ENCODE measurements at places on chromosomes 5 and 9.

- no peak for DNase-seq
These were observed 8.2 kb downstream of the TNIP1 start for GRCh38 chr5:151072630-151073025.

- DNase-seq: no peak
These were observed 17.8 kb downstream of the MRPL36 start for GRCh38 chr5:1781726-1782384.

DNA sequence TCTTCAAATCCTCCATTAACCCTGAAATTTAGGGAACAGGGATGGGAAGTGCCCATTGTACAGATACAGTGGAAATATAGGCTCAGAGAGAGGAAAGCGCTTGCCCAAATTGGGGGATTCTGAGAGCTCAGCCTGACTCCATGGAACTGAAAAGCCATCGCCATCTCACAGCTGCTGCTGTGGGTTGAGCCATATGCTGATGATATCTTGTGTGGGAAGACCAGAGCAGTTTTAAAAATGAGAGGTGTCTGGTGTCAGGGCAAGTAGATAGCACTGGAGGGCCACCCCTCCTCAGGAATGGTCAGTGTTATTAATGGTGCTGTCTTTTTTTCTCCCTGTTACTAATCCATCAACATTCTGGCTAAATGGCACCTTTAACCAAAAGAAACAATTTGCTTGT, 50.9 kb upstream of the C5orf58 start:
- no peak for DNase-seq

DNA sequence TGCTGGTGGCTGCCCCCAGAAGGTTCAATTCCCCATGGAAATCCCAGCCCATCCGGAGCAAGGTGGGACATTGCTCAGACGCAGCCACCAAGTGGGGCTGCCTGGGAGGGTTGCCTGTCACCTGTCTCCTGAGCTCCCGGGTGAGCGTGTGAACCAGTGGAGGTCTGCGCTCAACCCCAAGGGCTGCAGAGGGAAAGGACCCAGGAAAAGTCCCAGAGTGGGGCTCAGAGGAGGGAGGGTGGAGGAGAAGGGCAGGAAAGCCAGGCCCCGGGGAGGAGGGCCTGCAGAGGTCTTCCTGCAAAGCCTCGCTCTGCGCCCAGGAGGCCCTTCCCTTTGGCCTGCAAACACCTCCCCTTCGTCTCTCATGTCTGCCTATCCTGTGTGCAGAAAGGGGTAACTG, 119.5 kb upstream of the SARDH start:
- DNase-seq: no peak

GRCh38 chr5:14438195-14438606, 143.4 kb upstream of the OTULINL start:
- DNase-seq: no peak

GRCh38 chr9:92746567-92747458, 17.8 kb downstream of the BICD2 start:
- no peak for DNase-seq

DNA sequence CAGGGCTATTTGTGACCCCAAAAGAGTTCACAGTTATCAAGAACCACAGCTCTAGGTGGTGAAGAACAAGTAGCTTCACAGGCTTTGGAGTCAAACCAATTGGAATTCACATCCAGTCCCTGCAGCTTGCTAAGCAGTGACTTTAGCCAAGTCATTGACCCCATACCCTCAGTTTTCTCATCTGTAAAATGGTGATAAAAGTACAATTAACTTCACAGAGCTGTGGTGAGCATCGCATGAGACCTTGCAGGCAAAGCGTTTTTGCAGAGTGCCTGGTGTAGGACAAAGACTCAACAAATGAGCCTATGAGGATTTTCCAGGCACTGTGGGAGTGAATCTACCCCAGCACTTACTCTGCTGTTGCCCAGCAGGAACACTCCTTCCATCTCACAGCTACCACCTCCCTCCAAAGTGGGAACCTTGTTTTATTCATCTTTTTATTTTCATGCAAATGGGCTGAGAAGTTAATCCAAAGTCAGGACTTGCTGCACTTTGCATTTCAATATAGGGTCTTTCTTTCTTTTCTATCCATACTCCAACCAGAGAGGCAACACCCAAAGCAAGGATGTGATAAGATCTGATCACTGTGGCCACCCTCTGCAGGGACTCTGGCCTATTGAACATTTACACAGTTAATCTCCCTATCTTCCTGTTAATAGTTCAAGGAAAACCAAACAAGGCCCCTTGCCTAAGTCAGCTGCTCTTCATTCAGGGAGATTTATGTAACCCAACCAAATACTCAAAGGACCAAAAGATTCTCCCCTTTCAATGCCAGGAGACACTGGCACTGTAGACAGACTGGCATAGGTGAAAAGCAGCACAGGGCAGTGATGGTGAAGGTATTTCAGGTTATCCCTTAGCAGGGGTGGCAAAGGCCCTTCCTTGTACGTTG, 41.9 kb downstream of the ABCA1 start:
- no peak for DNase-seq

DNA sequence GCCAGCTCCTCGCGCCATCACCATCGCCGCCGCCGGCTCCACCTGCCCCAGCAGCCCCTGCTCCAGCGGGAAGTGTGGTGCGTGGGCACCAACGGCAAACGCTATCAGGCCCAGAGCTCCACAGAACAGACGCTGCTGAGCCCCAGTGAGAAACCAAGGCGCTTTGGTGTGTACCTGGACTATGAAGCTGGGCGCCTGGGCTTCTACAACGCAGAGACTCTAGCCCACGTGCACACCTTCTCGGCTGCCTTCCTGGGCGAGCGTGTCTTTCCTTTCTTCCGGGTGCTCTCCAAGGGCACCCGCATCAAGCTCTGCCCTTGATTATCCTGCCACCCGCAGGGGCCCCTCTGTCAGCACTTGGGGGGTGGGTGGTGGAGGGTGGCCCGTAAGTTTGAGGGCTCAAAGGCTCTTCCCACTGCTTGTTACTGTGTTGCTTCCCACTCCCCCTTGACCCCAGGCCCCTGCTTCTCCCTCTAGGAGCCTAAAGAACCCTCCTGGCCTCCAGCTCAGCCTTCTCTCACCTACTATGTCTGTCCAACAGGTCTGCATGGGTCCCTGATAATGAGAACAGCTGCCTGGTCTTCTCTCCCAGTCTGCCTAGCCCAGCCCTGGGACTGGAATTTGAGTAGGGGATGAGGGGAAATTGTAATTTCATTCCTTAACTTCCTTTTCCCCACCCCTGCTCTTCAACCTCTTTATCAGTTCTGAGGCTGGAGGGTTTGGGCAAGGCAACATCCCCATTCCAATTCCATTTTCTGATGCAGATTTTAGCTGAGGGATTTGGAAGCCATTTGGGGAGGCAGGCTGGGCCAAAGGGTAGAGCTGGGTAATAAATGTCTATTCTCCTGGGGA, 9.0 kb downstream of the RACK1 start:
- DNase-seq: no peak

DNA sequence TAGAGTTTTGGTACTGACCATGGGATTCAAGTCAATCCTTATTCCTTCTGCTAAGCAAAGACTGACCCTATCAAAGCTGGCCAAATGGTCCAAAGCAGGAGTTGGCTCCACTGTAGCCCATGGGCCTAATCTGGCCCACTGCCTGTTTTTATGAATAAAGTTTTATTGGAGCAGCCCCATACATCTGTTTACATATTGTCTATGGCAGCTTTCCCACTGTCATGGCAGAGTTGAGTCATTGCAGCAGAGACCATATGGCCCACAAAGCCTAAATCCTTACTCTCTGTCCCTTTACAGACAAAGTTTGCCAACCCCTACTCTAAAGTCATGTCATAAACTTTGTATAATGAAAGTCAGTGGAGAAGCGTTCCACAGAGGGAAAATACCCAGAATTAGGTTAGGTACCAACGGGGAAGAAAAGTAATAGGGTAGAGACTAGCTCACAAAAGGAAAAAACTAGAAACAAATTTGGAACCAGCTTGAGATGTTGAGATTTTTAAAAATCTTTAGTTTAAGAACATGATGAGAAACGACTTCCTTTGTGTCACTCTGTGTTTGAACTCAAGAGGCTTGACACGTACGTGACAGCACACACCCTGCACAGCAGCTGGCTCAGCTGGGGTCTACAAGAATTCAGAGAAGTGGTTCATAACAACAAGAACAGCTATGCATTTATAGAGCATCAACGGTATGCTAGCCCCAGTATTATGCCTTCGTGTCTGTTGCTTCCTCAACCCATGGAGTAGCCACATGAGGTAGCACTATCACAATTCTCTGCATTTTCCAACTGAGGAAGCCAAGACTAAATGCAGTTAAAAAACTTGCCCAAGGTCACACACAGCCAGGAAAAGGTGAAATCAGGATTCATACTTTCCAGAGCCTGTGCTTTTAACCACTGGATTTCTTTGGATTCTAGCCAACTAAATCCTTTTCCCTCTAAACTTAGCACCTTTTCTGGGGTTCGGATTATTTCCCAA, 198.9 kb upstream of the WWC1 start:
- DNase-seq: no peak

- DNase-seq: no peak
These were observed 20.9 kb downstream of the FOXE1 start for GRCh38 chr9:97873882-97874281.

DNA sequence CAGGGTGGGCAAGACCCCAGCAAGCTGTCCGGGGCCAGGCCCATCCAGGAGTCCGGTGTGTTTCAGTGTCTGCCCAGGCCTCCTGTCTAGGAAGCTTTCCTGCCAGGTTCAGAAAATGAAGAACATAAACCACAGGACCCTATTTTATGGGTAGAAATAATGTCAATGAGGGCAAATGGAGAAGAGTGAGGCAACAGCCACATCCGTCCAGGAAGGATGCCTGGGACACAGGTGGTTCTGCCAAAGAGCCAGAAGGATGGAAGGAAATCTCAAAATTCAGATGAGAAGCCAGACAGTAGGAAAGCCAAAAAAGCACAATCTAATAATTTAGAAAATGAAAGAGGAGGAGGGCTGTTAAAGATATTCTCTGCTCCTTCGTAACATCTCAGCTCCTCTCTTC, 262.3 kb downstream of the AUH start:
- no peak for DNase-seq

GRCh38 chr9:82679472-82679871, 383.5 kb downstream of the RASEF start:
- DNase-seq: no peak

GRCh38 chr9:109039539-109039938, 26.2 kb upstream of the CTNNAL1 start:
- DNase-seq: no peak

GRCh38 chr9:70085241-70085640, 41.6 kb downstream of the MAMDC2 start:
- no peak for DNase-seq

DNA sequence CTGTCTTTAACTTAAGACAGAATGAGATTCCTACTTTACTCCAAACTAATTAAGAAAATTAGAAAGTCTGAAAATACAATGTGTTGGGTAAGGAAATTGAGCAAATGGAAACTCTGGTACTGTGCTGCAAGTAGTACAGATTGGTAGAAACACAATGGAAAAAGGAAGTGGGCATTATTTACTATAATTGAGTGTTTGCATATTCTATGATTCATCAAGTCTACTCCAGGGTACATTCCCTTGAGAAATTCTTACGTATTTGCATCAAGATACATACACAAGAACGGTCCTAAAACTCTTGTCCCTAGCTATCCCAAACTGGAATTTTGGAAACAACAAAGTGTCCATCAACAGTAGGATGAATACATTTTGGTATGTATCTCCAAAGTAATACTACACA, 123.5 kb upstream of the TARS1 start:
- DNase-seq: no peak

DNA sequence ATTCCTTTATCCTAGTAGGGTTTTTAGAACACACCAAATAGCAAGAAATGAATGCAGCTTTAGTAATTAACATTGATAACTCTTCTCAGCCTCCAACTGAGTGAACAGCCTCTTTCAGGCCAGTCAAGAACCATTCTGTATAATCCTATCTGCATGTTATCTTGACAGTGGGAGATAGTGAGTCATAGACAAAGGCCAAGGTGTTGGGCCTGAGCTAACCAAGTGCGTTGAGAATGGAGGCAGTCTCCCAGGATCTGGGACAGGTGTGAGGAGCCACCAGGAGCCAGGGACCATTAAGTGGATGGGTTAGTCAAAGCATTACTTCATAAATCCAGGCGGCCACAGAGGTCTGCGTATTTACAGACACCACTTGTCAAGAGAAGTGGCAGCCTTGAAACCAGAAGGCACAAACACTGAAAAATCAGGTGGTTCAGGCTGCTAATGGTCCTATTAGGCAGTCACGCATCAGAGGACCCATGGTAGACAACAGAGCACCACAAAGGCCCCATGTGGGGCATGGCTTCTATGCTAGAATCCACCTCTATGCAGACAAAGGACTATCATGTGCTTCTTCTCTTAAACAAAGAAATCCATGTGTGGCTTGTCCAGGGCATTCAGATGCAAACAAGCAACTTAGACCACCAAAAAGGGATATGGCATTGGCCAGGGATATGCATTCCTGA, 409.7 kb upstream of the PIK3R1 start:
- DNase-seq: no peak

- no peak for DNase-seq
These were observed 72.1 kb downstream of the LRSAM1 start for GRCh38 chr9:127523312-127523851.

Measured in AML-193 (cell line).